Stimulated activated CD8-positive, alpha-beta memory T cell treated with anti-CD3 and anti-CD28 coated beads, Interleukin-4, amount 100 ng/mL, for 48 hours (primary cell): ENCODE measurements at places on chromosomes 4 and X.

- DNase-seq: no peak
These were observed 45.9 kb downstream of the WDFY3 start for GRCh38 chr4:84920617-84921016.

DNA sequence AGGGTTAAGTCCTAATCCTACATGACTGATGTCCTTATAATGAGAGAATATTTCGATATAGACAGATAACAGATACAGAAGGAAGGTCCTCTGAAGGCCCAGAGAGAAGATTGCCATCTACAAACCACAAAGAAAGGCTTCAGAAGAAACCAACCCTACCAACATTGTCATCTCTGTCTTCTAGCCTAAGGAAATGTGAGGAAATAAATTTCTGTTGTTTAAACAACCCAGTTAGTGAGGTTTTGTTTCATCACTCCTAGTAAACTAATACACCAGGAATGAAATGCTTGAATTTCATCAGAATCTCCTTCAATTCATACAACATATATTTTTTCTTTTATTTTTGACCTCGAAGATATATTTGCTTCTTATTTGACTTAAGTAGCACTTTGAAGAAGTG is 1527.8 kb downstream of the STIM2 start:
- no peak for DNase-seq

DNA sequence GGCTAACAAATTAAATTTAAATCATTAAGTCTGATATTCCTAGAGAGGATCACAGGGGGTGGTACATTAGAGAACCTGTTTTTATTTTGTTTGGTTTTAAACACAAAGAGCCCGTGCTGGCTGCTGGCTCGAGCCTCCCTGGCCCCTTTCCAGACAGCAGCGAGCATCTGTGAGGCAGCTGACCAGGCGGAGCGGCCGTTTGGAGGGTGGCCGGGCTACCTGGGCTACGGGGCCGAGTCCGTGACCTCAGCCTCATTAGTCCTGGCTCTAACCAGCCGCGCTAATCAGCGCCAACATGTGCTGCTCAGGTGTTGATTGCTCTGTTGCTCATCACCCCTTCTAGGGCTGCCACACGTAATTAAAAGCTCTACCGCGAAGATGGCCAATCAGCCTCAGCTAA is 35.3 kb downstream of the DCTD start:
- DNase-seq: no peak

- peak; percentile 58 for DNase-seq
These were observed 63.9 kb downstream of the TRAPPC11 start for GRCh38 chr4:183722731-183723560.

DNA sequence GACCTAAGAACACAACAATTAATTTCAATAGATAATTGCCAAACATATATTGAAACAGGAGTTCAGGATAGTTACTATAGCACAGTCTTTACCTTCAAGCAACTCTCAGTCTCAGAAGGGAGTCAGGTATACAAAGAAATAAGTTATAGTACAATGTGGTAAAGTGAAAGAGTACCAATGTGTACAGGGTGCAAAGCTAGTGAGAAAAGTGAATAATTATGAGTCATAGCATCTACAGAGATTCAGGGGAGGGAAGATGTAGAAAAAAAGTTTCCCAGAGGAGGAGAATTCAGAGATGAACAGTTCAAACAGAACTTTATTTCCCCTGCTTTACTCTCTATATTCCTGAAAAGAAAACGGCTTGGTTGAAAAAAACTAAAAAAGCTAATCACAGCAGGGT is 22.7 kb upstream of the DKK2 start:
- DNase-seq: no peak

- DNase-seq: no peak
These were observed 91.2 kb upstream of the C1QTNF7 start for GRCh38 chr4:15336410-15337167.

DNA sequence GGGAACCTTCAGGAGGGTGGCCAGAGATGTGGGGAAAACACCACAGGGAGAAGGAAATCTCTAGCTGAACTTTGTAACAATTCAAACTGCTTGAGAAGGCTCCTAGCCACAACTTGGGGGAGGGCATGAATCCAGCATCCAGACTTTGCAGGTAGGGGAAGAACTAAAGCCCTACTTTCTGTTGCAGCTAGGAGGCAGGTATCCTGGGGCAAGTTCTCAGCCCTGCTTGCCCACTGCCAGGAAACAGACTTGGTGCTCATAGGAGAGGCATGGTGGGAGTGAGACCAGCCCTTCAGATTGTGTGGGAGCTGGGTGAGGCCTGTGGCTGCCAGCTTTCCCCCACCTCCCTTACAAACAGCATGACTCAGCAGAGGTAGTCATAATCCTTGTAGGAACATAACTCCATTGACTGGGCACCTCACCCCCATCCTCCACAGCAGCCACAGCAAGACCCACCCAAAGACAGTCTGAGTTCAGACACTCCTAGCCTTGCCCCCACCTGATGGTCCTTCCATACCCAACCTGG is 209.5 kb upstream of the CPEB2 start:
- DNase-seq: no peak

- no peak for DNase-seq
These were observed 53.7 kb downstream of the THAP9 start for GRCh38 chr4:82954212-82954611.

DNA sequence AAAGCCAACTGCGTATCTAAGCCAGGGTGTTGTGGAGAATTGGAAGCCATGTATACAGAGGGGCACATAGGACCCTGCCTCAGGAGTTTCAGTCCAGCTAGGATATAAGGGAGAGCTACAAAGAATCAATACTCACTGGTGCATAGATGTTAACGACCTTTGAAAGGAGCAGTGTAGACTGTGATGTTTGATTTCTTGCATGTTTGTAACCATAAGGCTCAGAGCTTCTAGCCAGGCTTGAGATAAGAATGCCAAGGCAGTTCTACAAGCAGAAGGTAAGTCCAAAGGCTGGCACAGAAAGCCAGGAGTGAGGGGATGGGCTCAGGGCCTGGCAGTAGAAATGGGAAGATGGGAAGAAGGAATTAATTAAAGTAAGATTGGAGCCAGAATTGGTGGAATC is 75.7 kb downstream of the CC2D2A start:
- DNase-seq: no peak

DNA sequence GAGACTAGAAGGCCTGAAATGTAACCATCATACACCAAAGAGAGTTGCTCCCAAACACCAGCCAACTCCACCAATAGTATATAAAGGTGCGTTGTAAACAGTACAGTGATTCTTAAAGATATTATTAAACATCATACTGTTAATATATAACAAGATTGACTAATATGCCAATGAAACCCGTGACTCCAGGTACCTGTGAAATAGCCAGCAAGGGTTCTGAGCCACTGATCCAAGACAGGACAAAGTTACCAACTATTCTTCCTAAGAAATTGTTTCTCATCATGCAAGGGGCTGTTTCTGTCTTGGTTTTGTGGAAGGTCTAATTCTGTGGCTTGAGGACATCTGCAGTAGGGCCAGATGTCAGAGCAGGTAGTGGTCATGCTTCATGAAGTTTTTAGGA is 47.2 kb downstream of the FHL1 start:
- no peak for DNase-seq

DNA sequence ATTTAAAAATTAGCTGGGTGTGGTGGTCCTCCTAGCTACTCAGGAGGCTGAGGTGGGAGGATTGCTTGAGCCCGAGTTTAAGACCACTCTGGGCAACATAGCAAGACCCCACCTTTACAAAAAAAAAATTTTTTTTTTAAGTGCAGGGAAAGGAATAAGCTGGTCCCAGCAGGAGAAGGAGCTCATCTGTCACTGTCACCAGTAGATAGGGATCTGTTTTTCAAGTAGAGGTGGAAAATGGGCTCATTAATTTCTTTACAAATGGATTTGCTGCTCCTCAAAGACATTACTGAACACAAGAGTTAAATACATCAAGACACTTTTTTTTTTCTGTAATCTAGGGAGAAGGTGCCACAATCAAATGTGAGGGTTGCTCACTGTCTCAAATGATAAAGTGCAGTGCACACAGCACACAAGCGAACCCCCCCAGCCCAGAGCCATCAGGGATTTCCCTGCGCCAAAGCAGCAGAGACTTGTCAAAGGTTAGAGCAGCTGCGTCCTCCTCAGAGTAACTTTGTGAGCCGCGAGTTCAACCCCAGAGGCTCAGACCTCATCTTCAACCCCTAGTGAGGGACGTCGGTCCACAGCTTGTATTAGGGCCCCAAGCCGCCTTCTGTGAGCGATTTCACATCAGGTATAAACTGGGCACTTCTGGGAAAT is 14.3 kb upstream of the MTNR1A start:
- no peak for DNase-seq

- no peak for DNase-seq
These were observed 107.0 kb downstream of the ARAP2 start for GRCh38 chr4:36137336-36137735.

DNA sequence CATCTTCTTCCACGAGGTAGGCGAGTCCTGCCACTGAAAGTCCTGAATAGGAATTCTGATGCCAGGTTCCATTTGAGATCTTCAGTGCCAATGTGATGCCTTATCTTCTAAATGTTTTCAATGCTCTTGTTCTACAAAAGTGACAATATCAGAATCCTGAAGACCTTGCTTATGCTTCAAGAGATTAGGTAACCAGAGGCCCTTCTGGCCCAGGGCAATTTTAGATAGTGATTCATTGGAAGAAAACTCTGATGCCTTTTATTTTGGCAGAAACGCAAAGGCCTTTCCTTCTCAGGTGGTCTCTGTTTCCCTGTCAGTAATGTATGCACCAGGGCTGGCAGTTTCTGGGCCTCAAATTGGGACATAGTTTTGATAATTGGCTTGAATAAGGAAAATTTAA is 144.8 kb downstream of the CEP135 start:
- DNase-seq: no peak

GRCh38 chr4:24582235-24582832 is 2.0 kb downstream of the DHX15 start:
- no peak for DNase-seq

GRCh38 chr4:6456450-6456849 is 16.0 kb downstream of the PPP2R2C start:
- no peak for DNase-seq

GRCh38 chrX:133868250-133868649 is 117.1 kb downstream of the GPC3 start:
- no peak for DNase-seq

- no peak for DNase-seq
These were observed 96.3 kb upstream of the ADAMTS3 start for GRCh38 chr4:72665171-72665968.

DNA sequence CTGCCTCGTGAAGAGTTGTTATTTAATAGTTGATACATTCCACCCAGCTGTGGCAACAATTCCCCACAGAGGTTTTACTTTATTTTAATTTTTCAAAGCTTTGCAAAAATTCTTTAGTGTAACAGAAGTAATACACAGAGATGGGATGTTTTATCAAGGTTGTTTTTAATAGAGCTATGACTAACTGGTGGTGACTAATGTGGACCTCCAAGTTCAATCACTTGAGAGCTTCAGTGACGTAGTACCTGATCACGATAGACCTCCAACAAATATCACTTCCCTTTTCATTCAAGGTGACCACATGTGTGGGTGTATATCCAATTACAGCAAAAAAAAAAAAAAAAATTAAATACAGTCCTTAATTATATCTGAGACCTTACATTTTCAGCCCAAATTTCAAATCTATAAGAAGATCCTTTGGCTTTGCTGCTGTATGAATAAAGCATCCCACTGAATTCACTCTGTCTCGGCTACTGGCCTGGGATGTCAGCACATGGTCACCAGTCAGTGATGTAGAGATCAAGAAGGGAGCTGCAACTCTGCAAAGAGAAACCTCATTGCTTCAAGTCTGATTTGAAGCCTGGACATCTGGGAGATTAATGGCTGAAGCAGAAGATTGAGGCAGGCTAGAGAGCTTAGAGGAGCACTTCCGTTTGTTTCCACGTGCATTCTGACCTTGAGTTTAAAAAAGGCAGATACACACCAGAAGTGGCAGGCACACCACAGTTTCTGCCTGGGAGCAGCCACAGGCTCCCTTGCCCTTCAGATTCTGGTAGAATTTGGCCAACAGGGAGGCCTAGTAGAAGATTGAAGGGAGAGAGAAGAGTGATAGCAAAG is 345.9 kb upstream of the NOCT start:
- no peak for DNase-seq

- DNase-seq: no peak
These were observed 165.0 kb downstream of the RAPGEF2 start for GRCh38 chr4:159267869-159268285.

- no peak for DNase-seq
These were observed at the start of gene PLAC8 for GRCh38 chr4:83114576-83114975. Gene PLAC8 (minus strand): TSS chr4:83114729. CDS start chr4:83107921, 6,808 bp downstream.

DNA sequence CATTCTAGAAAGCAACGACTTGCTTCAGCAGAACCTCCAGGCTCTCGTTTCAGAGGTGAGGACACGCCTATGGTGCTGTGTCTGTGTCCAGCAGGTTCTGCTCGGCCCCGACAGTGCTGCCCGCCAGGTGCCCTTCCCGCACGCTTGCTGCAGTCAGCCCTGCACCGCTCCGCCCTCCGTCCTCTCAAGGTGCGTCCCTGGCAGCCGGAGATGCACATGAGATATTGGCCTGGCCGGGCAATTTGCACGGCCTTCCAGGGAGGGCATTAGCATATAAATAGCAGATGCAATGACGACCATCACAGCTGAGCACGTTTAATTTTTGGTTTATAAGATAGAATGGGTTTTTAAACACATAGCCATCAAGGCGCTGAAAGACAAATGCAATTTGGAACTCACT is 14.4 kb downstream of the UVSSA start:
- no peak for DNase-seq

GRCh38 chr4:120971884-120972283 is 49.4 kb upstream of the PRDM5 start:
- no peak for DNase-seq

GRCh38 chr4:44720371-44720770 is 6.0 kb downstream of the GNPDA2 start:
- DNase-seq: no peak

DNA sequence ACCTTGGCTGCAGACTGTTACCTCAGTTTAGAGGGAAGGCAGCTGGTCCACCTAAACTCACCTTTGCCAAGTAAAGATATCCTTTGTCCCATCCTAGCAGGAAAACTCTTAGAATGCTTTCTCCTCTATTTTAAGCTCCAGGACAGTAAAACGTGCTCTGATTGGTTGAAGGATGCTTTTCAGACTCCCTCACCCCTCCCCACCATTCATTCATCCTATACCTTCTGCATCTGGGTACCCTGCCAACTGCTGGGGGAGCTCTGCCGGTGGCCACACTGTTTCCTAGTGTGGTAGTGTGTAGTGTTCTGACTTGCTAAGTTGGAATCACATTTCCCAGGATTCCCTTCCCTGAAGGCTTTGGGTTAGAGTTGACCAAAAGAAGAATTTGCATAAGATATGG is 20.3 kb upstream of the POLA1 start:
- DNase-seq: no peak
